ENCODE measurements at places on chromosomes 5 and 9. TPM values are rescaled to one million over a fixed set of nuclear protein-coding genes. Genes with fewer than 3 reads are reported as not detected.

The PHYKPL gene
- 17.7 TPM for total RNA-seq

The IL13 gene
- total RNA-seq: not detected

GRCh38 chr9:34179213-34180136 is 632 bp downstream of the UBAP1 start:
- DNase-seq: peak; percentile 23

DNA sequence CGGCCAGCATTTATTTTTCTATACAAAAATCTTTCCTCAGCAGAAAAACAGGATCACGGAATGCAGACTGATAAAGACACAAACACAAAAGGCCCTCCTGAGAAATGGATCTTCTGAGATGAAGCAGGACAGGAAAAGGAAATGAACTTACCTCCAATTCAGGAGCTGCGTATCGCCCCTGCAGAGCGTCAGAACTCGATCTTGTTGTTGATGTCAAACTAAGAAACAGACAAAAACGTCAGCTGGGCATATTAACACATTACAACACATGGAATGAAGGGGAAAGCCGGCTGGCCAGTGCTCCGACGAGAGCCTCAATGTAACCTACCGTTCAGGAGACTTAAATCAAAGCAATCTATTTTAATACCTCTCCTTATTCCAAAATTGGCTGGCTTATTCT is 105.1 kb downstream of the SERINC5 start:
- no peak for DNase-seq

- peak; percentile 65 for DNase-seq
These were observed 2.2 kb upstream of the CCDC125 start for GRCh38 chr5:69334793-69335268.

DNA sequence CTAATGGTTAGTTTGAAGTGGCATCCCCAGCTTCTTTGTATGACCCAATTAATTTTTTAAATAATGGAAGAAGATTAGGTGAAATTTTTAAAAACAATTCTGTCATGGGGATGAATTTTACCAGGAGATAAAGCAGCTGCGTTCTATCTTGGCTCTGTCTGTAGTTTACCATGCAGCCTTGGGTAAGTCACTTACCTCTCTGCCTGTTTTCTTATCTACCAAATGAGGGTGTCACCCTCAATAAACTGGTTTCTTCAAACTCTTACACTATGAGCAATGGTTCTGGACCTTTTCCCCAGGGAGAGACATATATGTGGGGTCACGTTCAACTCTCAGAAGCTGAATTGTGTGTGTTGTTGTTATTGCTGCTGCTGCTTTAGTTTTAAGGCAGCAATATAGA is 71.7 kb downstream of the TEX10 start:
- no peak for DNase-seq

The TRAF1 gene
- 0.90 TPM for total RNA-seq

Data from LHCN-M2 (cell line).